ENCODE measurements at places on chromosomes 4 and X.

- DNase-seq, result no peak
Observed at GRCh38 chr4:24328711-24329110, 255.6 kb downstream of the DHX15 start.

GRCh38 chr4:63904201-63904600 is 505.0 kb downstream of the TECRL start:
- DNase-seq, result no peak

GRCh38 chr4:28436191-28437080 is 1575.8 kb downstream of the STIM2 start:
- DNase-seq, result no peak

- DNase-seq, result no peak
Observed at GRCh38 chr4:8045909-8046308, 106.2 kb upstream of the AFAP1 start.

- no peak for DNase-seq
Observed at GRCh38 chrX:139495324-139495723, 35.2 kb upstream of the F9 start.

DNA sequence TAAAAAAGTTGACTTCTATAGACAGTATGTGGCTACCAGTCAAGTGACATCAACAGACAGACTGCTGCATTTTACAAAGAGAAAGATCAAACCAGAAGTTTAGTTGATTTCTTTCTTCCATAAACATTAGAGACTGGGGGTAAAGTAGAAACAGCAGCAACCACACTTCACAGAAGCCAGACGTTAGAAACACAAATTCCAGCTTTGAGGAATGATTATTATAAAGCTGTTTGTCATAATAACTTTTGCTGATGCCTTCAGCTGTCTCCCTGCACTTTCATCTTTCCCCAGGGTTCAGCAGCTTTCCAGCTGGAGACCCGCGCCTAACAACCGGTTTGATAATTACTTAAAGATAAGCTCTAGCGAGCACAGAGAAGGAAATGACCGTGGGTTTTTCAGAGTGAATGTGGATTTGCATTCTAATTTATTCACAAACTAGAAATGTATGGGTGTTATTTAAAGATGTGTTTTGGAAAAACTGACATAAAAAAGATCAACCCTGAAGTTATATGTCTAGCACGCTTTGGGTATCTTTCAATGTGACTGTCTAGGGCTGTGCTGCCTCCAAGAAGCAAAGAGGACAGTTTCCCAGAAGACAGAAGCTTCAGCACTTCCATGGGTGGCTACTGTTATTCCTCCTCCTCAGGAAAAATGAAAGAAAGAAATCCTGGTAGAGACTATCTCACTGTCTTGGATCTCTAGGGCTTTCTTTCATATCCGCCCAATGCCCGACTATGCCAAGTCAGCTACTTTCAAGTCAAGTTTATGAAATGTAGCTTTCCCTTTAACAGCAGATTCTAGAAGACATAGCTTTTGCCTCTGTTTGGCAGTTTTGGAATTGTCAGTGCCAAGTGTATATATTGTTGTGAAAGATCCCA is 15.0 kb upstream of the ENAM start:
- DNase-seq, result no peak
